Neural crest cell (in vitro differentiated cells): ENCODE measurements at places on chromosomes 11 and 22. TPM values are rescaled to one million over a fixed set of nuclear protein-coding genes. Genes with fewer than 3 reads are reported as not detected.
A peak's percentile ranks its signal among the peaks of the same experiment; 100 is the strongest.

DDI1 gene
- not detected in 2 replicates for total RNA-seq

SLC25A1 gene
- 172 and 173 TPM in 2 replicates for total RNA-seq

ZNF214 gene
- 6.5 and 7.3 TPM in 2 replicates for total RNA-seq

DEUP1 gene
- total RNA-seq = 0.70 and 0.80 TPM in 2 replicates

LRRC4C gene
- total RNA-seq = 5.2 and 5.5 TPM in 2 replicates

TENM4 gene
- 38.1 and 43.2 TPM in 2 replicates for total RNA-seq

AMOTL1 gene
- total RNA-seq = 67.5 and 69.0 TPM in 2 replicates

DNA sequence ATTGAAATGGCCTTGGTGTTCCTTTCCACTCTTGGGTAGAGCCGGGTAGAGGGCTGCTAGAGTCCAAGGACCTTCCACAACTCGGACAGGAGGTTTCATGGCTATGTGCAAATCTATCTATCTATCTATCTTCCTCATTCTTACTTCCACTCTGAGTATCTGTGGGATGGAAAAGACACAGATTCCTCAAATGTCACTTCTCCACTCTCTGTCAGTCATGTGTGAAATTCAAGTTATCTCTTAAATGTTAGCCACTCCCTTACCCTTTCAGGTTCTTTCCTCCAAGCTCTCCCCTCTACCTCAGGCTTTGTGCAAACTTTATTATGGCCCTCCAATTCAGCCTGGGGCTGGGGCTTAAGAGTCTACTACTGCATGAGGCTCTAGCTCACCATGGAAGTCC, 84.3 kb downstream of the GDPD4 start:
- no peak overlapping the region for H3K27ac ChIP-seq
- H3K36me3 ChIP-seq = no peaks in the 10 kb centered on the region
- H3K27me3 ChIP-seq = peaks cover 2% of the 10 kb centered on the region
- H3K4me1 ChIP-seq = peaks cover 6% of the 10 kb centered on the region
- DNase-seq = no peak

- no peaks in the 10 kb centered on the region for H3K36me3 ChIP-seq
- peaks cover 91% of the 10 kb centered on the region for H3K4me1 ChIP-seq
- no peak overlapping the region for H3K27ac ChIP-seq
- H3K4me3 ChIP-seq = peak overlapping the region; percentile 86
- H3K27me3 ChIP-seq = no peaks in the 10 kb centered on the region
- no peak for DNase-seq
Observed at GRCh38 chr11:131658414-131658813, 288.0 kb downstream of the NTM start.

GRCh38 chr11:15481871-15482270, 367.1 kb downstream of the INSC start:
- peaks cover 4% of the 10 kb centered on the region for H3K27me3 ChIP-seq
- H3K4me1 ChIP-seq = peaks cover 7% of the 10 kb centered on the region
- no peak overlapping the region for H3K27ac ChIP-seq
- H3K4me3 ChIP-seq = no peak overlapping the region
- DNase-seq = no peak

GRCh38 chr11:2737866-2738265, 38.1 kb upstream of the KCNQ1OT1 start:
- H3K36me3 ChIP-seq = no peaks in the 10 kb centered on the region
- DNase-seq = no peak
- no peak overlapping the region for H3K27ac ChIP-seq
- H3K4me1 ChIP-seq = peaks cover 22% of the 10 kb centered on the region

DNA sequence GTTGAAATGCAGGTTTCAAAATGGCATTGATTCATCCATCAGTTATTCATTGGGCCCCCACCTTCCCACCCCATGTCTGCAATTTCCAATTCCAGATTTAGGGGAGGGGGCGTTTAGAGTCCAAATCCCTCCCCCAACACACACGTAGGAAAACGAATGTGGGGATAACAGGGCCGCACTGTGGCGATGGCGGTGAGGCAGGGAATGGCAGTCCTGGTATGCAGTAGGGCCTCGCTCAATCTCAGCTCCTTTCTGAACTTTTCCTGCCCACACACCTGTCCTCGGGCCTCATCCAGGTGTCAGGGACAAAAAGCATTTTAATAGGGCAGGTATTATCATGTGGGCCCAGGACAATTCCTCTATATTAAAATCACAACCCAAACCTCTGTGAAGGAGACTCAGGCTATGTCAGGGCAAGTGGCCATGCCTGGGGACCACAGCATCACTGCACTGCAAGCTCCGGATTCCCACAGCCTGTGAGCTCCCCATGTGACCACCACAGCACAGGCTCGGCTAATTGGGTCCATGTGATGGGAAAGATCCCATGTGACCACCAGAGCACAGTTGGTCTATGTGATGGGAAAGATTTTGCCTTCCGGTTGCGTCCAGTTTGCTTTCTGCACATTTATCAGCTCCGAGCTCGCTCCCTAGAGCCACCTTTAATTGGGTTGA, 44.5 kb downstream of the RTL6 start:
- H3K36me3 ChIP-seq = no peaks in the 10 kb centered on the region
- H3K4me3 ChIP-seq = no peak overlapping the region
- no peaks in the 10 kb centered on the region for H3K4me1 ChIP-seq
- H3K27me3 ChIP-seq = no peaks in the 10 kb centered on the region
- no peak for DNase-seq

DNA sequence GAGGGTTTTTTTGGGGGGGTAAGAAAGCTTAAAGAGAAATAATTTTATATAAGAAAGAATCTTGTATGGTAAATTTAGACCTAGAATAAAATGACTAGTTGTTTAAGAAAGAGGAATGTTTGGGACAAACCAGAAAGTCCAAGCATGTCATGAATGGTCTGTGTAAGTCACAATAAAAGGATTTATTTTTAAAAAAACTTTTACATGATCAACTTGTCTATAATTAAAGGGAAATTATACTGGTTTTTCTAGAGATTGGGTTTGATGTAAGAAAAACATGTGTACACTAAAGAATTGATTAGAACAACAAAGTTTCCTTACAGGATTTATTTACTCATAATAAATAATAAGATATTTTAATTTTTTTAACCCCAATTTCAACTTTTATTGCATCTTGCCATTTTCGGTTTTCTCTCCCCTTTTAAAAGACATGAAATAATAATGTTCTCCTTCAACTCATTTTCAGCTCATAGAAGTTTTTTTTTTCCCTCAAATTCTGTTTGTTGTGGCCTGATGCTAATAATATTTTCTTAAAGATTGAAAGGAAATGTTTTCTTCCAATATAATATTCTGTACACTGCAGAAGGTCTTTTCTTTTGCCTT, 35.4 kb upstream of the INCENP start:
- H3K27me3 ChIP-seq = no peaks in the 10 kb centered on the region
- H3K27ac ChIP-seq = no peak overlapping the region
- no peak for DNase-seq
- H3K36me3 ChIP-seq = peaks cover 6% of the 10 kb centered on the region
- no peak overlapping the region for H3K4me3 ChIP-seq
